Right forelimb (tissue), 1 donor: ENCODE measurements at places on chromosomes 2 and 18.

DNA sequence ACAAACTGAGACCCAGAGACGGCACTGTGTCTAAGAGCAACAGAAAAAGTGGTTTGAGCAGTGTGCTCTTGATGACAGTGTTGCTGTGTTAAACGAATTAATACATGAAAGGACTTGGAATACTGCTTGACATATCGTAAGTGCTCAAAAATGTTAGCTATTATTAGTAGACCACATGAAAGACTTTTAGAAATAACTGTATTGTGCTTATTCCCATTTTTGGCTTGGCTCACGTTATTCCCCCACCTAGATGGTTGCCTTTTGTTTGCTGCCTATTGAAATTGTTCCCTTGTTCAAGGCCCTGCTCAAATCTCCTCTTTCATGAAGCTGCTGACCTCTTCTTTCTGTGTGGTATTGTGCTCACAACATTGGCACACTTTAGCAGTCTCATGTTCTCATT, 27.8 kb upstream of the C2orf74 start:
- DNase-seq, result no peak

- DNase-seq, result no peak
Observed at GRCh38 chr2:176781570-176782217, 430.9 kb upstream of the HNRNPA3 start.

DNA sequence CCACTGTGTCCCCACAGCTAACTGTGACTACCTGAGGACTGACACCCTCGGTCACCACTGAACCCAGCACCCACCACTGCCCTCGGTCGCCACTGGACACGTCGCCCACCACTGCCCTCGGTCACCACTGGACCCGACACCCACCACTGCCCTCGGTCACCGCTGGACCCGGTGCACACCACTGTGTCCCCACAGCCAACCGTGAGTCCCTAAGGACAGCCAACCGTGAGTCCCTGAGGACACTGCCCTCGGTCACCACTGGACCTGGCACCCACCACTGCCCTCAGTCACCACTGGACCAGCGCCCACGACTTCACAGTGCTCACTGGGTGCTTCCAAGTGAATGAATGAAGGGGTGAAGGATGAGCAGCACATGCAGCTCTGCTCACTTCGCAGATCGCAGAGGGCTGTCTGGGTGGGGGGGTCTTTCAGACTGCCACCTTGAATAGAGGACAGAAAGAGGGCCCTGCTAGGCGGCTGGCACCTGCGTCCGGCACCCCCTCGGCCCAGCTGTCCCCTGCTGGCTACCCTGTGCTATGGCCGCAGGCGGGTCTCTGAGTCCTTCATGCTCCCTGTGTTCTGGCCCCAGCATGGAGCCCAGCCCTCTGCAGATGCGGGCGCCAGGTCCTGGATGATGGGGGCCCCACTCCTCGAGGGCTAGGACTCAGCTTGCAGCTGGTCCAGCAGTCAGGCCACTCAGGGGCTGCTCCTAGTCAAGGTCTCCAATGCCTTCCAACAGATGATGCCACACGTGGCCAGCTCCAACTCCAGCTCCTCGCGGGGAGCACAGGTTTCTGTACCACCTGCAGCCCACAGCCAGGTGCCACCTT, 51.4 kb upstream of the GPC1 start:
- DNase-seq, result no peak

DNA sequence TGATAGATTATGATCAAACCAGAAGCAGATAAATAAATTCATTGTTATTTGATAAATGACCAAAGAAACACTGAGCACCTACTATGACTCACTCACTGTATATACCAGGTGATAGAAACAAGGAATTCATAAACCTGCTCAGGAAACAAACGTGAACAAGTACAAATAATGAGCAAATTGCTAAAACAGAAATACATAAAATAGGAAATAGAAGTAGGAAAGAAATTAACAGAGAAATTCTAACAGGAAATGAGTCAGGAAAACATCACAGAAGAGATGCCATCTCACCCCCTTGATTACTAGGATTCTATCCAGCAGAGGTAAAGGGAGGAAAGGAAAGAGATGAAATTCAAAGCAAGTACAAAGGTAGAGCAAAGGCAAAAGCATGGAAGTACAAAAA, 31.3 kb downstream of the EXOC6B start:
- no peak for DNase-seq

DNA sequence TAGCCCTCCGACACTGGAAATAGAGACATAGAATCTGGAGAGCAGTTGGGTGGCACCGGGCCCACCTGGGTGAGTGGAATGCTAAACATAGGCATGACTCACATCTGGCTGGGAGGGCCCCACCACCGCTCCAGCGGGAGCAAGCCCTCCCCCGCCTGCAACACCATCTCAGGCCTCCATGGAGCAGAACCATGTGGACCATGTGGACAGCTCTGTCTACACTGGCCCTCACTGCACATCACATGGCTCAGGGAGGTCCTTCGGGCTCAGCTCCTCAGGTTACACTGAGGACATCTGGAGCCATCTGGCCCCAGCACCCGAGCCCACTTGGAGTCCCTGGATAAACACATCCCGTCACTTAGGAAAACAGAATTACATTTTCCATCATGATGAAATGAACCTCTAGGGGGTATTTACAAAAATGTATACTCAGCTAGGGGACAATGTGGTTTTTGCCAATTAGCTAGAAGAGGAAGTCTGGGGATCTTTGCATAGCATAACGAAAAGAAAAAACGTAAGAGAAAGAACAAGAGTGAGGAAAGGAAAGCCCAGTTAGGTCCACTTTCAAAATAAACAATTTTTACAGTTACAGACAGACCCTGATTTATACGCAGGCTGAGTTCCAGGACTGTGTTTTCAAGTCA, 30.7 kb upstream of the MLPH start:
- DNase-seq, result no peak

DNA sequence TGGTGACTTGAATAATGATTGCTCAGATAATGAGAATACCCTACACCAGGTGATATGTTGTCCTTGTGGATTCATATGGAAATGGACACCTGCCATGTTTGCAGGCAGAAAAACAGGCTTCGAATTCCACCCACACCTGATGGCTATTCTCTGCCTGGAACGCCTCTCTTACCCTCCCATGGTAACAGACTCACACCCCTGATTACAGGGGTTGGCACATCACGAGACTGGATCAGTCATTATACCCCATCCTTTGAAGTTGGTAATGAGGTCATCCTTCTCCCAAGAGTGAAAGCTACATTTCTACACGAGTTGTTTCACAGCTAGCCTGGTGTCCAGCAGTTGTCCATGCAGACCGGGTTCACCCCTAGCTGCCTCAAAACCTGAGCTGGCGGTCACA, 71.4 kb upstream of the MBOAT2 start:
- DNase-seq, result no peak

GRCh38 chr2:10501451-10501961, 53.4 kb upstream of the ODC1 start:
- DNase-seq, result no peak

GRCh38 chr2:53173091-53173490, 594.5 kb upstream of the CHAC2 start:
- DNase-seq, result no peak

DNA sequence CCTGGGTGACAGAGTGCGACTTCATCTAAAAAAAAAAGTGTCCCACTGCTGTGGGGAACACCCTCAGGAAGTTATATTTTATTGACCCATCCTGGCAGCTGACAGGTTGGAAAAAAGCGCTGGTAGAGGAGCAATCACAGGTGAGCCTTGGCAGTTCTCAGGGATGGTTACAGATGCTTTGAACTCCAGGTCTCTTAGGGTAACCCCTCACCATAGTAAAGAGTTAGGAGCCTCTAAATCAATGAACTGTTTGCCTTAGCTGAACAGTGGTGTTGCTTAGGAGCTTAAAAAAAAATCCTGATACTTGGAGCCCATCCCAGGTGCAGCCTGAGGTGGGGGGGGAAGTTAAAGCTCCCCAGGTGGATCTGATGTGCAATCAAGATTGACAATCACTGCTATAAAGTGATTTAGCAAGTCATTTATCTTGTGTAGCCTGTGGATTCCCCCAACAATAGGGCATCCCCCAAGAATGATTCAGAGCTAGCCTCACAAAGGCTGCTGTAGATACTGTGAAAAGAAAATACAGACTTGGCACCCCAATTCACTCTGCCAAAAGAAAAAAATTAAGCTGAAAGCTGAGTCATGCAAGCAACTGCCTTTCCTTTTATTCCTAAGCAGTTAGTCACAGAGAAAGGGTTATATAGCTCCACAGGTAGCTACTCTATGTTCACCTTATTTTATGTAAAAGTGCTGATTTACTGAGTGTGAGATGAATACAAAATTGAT, 14.8 kb downstream of the SLC16A14 start:
- no peak for DNase-seq

- no peak for DNase-seq
Observed at GRCh38 chr2:7111626-7112025, 194.4 kb downstream of the RNF144A start.

- DNase-seq, result no peak
Observed at GRCh38 chr18:10002280-10002679, 88.5 kb downstream of the VAPA start.

DNA sequence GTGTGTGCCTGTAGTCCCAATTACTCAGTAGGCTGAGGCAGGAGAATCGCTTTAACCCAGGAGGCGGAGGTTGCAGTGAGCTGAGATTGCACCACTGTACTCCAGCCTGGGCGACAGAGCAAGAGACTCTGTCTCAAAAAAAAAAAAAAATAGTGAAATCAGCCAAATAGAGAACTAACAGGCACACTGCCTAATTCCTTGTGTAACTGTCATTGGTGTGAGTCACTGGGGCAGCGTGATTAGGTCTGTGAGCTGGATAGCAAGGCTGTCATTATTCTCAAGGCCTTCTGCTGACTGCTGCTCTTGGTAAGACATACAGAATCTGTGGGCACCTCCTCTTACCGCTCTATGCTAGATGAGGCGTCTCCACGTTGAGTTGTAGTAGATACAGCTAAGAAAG, 270.3 kb downstream of the NEDD4L start:
- no peak for DNase-seq

DNA sequence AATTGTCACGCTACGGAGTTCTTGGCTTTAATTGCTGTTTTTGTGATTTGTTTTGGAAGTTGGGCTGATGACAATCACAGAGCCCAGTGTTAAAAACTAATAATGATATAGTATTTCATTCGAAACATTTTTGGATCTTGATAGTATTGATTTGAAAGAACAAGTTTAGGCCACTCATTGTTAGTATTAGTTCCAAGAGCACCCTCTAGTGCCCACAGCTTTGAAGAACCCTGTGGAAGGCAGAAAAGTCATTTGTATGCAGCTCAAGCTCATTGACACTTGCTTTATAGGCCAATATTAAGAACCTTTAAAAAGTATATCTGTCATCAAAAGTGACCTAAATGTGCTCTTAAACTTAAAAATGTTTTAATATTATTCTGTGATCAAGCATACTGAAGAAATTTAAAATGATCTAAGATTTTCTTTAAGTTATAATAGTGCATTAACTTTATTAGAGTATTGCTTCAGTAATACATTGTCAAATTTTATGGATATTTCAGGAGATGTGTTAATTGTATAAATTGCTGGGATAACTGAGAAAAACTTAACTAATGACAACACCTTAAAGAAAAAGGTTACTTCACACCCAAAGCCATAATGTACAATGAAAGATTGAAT, 191.0 kb downstream of the GRB14 start:
- DNase-seq, result peak; percentile 52

DNA sequence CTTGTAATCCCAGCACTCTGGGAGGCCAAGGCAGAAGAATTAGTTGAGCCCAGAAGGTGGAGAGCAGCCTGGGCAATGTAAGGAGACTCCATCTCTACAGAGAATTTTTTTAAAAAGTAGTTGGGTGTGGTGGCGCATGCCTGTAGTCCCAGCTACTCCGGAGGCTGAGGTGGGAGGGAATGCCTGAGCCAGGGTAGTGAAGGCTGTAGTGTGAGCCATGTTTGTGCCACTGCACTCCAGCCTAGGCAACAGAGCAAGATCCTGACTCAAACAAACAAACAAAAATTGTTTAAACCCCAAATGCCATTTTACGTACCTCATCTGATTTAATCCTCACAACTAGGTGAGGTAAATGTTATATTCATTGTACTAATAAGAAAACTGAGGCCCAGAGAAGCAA, 38.2 kb downstream of the LPIN2 start:
- DNase-seq, result no peak

- no peak for DNase-seq
Observed at GRCh38 chr2:197241596-197241995, 69.0 kb downstream of the ANKRD44 start.

DNA sequence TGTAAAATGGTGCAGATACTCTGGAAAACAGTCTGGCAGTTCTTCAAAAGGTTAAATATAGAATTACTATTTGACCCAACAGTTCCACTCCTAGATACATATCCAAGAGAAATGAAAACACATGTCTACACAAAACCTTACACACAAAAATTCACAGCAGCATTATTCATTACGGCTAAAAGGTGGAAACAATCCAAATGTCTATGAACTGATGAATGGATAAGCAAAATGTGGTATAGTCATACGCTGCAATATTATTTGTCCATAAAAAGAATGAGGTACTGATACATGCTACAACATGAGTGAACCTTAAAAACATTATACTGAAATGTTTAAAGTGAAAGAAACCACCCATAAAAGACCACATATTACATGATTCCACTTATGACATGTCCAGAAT, 4.0 kb downstream of the CYP27C1 start:
- DNase-seq, result no peak

- DNase-seq, result no peak
Observed at GRCh38 chr2:148978706-148979105, 59.8 kb upstream of the LYPD6B start.

GRCh38 chr2:139964721-139965440, 1184.7 kb upstream of the NXPH2 start:
- DNase-seq, result no peak

- no peak for DNase-seq
Observed at GRCh38 chr2:15732341-15733077, 140.8 kb downstream of the DDX1 start.

DNA sequence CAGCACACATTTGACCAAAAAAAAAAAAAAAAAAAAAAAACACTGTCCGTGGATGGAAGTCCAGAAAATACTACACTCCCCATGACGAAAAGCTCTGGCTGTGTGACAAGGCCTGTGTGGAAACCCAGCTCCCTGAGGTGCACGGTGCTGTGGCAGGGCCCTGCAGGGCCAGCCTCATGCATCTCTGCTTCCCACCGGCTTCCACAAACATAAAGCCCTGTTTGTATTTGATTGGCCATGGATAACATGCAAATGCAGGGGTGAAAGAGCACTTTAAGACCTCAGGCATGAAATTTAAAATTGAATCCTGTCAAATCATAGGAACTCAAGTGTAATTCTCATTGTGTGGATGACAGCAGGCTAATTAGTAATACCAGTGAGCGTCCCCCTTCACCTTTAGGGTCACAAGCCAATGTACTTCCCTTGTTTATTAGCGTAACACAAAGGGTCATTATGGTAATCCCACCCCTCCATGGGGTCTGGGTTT, 757.2 kb downstream of the GALR1 start:
- no peak for DNase-seq

GRCh38 chr18:74328206-74328605, 12.6 kb downstream of the C18orf63 start:
- no peak for DNase-seq

DNA sequence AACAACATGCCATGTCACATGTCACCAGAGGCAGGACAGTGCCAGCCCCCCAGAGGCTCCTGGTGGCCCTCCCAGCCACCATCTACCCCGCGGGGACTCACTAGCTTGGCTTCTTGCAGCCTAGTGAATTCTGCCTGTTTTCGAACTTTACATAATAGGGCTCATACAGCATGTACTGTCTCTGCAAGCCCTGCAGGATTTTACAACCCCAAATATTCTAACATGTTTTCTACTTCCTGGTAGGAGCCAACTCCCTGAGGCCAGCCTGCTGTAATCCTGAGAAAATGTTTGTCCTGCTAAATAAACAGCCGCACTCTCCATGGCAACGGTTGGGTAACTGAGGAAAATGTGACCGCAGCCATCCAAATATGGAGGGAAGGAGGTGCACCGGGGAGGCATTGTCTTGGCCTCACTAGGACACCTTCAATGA, 2.7 kb downstream of the PER2 start:
- DNase-seq, result peak; percentile 82
